ENCODE measurements at places on chromosomes 4 and X.

DNA sequence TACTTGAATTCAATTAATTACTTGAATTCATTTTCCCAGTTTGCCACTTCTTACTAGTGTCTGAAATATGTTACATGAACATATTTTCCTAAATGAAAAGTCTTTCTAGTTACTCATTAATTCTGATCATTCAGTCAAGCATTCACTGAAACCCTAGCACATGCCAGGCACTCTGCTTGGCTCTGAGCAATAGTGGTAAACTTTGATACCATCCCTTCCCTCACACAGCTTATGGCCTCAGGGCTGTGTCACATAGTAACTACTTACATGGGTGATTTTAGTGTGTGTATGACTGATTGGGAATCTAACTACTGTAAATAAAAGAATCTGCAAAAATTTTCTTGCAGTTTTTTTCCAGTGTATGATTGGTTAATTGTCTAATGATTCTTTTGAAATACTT lies 32.7 kb downstream of the METAP1 start:
- no peak for DNase-seq

DNA sequence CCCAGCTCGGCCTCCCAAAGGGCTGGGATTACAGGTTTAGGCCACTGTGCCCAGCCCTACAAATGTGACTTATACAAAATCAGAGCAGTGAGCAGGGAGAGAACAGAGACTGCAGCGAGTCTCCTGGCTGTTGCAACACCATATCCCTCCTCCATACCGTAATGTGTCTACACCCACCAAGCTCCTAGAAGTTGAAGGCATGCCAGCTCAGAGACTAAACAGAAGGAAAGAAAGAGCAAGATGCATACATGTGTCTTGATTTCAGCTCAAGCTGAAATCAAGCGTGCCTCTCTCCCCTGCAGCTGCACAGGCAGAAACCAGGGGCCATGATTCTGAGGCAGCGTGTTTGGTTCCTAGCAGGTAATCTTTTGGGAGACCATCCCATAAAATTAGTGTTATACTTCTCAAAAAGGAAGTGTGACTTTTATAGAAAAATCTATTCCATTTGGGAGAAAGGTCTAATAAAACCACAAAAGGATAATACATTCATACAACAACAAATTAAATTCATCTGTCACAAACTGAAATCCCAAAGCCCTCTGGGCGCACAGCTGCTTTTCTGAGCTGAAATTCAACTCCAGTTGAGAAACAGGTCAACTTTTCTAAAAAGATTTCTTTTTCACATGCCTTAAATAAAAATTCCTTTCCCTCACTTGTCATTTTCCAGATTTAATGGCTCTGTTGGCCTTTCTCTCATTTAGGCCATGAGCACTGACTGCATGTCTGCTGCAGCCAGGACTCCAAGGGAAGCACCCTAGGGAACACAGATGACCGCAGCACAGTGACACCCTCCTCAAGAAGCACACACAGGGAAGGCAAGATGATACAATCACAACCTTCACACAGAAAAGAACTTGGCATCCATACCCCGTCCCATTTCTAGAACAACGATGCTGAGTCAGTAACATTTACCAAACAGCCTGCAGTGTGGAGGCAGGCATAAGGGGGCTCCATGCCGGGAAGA lies 34.4 kb downstream of the AFAP1 start:
- DNase-seq, result no peak

GRCh38 chr4:57691370-57691769 lies 581.2 kb upstream of the IGFBP7 start:
- DNase-seq, result no peak

GRCh38 chr4:40656201-40656863 lies 26.7 kb upstream of the RBM47 start:
- no peak for DNase-seq

GRCh38 chr4:183297675-183298074 lies 22.4 kb downstream of the CLDN22 start:
- DNase-seq, result no peak

DNA sequence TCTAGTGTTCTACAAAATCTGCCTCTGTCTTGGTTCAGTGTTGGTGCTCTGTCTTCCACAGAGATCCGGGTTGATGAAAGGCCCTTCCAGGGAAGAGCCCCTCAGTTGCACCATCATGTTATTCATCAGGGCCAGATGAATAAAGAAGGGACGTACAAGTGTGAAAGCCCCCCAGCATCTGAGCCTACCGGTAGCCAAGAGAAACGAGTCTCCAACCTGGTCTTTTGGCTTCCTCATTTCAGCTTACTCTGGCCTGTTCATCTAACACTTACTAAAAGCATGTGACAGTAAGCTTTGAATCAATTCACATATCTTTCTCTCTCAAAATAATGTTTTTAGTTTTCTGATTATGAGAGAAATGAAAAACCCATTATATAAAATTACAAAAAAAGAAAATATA lies 19.2 kb downstream of the MEPE start:
- no peak for DNase-seq

- DNase-seq, result no peak
Observed at GRCh38 chr4:5839751-5840674, 52.9 kb downstream of the CRMP1 start.

- no peak for DNase-seq
Observed at GRCh38 chr4:10421344-10422055, 35.7 kb downstream of the ZNF518B start.

DNA sequence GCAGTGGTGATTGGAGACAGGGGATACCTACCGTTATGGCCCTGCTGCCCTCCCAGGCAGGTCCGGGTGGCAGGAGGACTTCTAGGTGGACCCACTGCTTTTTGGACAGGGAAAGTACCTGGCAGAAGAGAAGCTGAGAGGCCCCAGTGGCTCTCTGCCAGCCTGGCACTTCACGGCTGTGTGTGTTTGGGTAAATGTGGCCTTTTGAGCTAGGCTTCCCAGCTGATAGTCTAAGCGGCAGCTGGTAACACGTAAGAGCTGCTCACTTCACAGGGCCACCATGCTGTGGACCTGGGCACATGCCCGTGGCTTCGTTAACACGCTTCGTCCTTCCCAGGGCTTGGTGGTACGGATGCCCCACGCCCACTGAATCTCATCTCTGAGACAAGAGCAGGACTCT lies 92.0 kb upstream of the CLCN4 start:
- no peak for DNase-seq

GRCh38 chrX:2385224-2385623 lies 115.6 kb downstream of the DHRSX start:
- DNase-seq, result no peak

GRCh38 chrX:94058728-94059382 lies 384.8 kb downstream of the FAM133A start:
- DNase-seq, result peak; percentile 3

- no peak for DNase-seq
Observed at GRCh38 chr4:149961876-149962597, 116.2 kb upstream of the DCLK2 start.

GRCh38 chr4:184416913-184417734 lies 57.2 kb downstream of the IRF2 start:
- DNase-seq, result no peak

GRCh38 chrX:24851780-24852179 lies 158.1 kb downstream of the POLA1 start:
- no peak for DNase-seq

- DNase-seq, result no peak
Observed at GRCh38 chr4:128068918-128069317, 7.8 kb downstream of the LARP1B start.

DNA sequence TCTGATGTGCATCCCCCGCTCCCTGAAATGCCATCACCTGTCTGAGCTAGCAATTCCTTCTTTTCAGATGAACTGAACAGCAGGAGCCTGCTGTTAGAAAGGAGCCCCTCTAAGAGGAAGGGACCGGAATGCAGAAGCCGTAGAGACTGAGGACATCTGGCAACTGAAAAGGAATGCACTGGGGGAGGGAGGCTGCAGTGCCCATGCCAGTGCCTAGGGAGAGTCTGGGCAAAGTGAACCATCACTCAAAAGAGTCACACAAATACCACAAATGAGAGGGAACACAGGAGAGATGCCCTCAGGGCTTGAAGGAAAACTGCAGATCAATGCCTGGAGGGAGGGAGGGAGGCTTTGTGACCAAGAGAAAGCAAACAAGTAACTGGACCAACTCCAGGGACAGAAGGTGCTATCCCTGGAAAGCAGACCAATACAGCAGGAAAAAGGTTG lies 93.9 kb upstream of the CBR4 start:
- DNase-seq, result no peak

All from left kidney (tissue), 8 donors.